ENCODE measurements at places on chromosomes 1 and 21.
A peak's percentile ranks its signal among the peaks of the same experiment; 100 is the strongest.

DNA sequence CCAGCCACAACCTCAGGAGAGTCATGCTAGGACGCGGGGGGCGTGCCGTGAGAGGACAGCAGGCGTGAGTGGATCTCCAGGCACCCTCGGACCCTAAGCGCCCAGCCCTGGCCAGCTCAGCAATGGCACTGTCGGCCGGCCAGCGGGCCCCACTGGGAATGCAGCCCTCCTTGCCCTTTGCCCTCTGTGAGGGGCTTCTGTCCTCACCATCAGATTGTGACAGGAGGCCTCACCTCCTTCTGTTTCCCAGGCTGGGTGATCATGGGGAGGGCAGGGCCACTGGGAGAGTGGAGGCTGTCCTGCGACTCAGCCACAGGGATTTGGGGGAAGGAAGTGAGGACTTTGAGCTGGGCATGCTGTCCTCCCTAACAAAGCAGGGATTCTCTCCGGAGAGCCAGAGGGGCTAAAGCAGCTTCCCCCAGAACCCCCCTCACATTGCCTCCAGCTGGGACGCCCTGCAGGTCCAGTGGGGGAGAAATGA, 6.6 kb upstream of the LRRC3 start:
- no peak for DNase-seq

DNA sequence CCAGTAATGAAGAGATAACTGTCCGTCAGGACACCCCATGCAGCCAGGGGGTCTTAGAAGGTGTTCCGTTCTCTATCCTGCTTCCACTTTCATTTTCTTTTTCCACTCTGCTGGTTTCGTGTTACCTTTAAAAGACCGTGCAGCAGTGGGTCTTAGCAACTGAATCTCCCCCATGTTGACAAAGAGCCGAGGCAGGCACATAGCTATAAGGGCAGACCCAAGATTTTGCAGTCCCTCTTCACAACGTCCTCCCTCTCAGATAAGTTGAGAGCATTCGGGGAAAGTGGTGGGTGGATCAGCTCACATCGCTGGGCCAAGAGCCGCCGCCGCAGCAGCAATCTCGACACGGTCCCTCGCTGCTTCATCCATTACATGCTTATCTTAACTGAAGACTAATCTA, 355.5 kb downstream of the LMO4 start:
- peak; percentile 14 for DNase-seq

GRCh38 chr1:198153103-198153502, 3.7 kb upstream of the NEK7 start:
- DNase-seq, result no peak

GRCh38 chr1:106173101-106173500, 883.4 kb upstream of the PRMT6 start:
- no peak for DNase-seq

DNA sequence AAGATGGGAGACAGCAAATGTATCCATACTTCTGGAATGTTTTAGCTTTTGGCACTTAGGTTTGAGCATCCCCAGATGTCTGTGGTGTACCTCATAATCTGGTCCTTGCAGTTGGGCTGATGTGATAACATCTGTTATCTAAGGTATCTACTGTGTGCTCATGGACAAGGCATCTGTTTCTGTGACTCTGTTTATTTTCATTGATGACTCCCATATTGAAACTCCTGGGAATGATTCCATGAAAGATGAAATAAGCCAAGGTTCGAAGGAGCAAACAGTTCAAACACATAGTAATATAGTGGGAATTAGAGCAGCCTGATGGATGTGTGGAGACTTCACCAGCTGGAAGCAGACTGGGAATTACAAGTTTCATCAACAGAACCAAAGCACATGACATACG, 20.7 kb upstream of the TRIM45 start:
- no peak for DNase-seq
